ENCODE measurements at places on chromosomes 5 and 9.

DNA sequence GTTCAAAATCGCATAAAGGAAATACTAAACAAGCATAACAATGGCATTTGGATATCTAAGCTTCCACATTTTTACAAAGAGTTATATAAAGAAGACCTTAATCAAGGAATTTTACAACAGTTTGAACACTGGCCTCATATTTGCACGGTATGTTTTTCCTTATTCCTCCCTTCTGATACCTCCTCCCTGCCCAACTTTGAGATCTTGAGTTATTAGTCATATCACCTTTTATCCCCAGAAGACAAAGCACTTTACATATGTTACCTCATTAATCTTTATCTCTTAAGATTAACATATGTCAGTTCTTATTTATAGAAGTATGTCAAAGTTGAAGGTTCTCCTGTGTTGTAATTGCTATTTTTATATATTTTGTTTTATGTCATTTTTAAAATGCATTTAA, 29.8 kb downstream of the TDRD7 start:
- DNase-seq, result no peak

- peak; percentile 41 for DNase-seq
These were observed 472 bp downstream of the FBXO4 start for GRCh38 chr5:41925555-41925951.

DNA sequence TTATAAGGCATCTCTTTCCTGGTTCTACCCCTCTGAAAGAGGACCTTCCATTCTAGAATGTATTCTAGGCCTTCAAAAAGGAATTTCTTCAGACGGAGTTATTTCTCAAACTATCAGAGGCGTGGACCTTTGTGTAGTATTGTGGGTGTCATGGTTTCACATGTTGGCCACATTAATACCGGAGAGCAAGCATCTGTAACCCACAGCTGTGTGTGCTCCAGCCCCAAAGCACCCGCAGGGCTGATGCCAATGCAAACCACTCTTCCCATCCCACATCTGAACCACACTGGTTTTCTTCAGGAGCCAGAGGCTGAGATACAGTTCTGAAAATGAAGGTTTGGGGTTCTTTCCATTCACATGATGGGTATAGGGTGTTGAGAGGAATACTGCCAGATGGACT, 127.1 kb downstream of the BNC2 start:
- no peak for DNase-seq

DNA sequence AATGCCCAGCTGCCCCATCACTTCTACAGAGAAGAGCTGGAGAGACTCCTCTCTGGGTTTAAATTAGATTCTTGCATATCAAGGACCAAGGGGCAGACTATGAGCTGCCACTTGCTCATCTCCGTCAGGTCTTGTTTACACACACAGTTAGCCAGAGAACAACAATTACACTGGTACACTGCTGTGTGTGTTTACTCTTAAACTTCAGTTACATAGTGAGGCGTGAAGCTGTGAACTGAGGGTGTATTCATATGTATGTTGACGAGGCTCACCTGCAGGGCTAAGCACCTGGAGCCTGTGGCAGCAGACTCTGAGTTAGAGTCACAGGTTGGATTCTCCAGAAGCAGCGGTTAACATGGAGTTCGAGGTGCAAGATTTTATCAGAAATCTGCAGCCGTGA, 155.4 kb upstream of the ANKH start:
- no peak for DNase-seq

GRCh38 chr5:119404033-119404432, 48.2 kb downstream of the TNFAIP8 start:
- DNase-seq, result no peak

DNA sequence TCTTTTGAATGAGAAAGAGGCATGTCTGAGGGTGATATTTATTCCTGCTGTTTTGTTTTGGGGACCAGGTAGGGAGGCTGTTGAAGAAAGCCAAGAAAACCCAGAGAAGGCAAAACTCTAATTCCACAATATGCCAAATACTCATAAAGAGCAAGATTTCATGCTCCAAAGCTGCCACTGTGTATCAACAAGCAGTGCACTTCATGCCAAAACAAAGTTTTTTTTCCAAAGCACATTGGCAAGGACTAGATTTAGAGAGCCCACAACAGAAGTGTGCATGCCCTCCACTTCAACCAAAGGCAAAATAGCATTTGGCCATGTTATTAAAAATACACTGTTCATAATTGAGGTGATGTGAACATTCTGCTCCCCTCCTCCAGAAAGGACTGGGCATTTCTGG, 229.9 kb downstream of the EBF1 start:
- no peak for DNase-seq

DNA sequence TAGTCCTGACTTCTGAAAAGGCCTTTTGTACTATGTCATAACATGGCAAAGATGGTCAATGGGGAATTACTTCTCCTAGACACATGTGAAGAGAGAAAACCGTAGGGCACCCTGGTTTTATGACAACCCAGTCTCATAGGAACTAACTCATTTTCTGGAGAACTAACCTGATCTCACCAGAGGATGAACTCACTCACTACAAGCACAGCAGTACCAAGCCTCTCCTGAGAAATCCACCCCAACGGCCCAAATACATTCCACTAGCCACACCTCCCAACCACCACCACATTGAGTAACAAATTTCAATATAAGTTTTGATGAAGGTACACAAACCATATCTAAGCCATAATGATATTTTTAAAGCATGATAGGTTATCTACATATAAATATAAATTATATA, 909.3 kb upstream of the CDH10 start:
- DNase-seq, result no peak

All from HTR-8/SVneo (cell line).